ENCODE measurements at places on chromosomes 5 and 9.

DNA sequence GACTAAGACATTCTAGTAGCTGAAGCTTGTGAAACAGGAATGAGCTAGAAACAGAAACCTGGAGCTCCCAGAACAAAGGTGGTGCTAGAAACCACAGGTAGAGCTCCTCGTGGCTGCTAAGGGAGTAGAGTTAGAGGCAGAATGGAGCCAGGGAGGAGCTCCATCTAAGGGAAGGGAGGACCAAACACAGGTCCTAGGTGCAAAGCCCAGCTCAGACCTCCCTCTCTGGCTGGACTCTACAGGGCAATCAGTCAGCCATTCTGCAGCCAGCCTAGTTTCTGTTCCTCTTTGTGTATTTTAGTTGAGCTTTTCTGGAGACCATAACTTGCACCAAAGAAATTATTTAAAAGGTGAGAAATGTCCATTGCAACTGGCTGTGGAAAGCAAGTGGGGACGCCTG lies 70.4 kb downstream of the CRB2 start:
- no peak for DNase-seq

- no peak for DNase-seq
Measured at GRCh38 chr9:82912645-82913044, 150.3 kb downstream of the RASEF start.

- no peak for DNase-seq
Measured at GRCh38 chr9:123696476-123696875, 233.4 kb downstream of the DENND1A start.

- DNase-seq = no peak
Measured at GRCh38 chr5:141914199-141914743, 9.4 kb upstream of the DELE1 start.

GRCh38 chr9:18143073-18143745 lies 330.7 kb upstream of the ADAMTSL1 start:
- DNase-seq = no peak

GRCh38 chr9:133645021-133645765 lies 9.0 kb downstream of the DBH start:
- no peak for DNase-seq

GRCh38 chr5:153480401-153480800 lies 10.1 kb upstream of the GRIA1 start:
- no peak for DNase-seq

DNA sequence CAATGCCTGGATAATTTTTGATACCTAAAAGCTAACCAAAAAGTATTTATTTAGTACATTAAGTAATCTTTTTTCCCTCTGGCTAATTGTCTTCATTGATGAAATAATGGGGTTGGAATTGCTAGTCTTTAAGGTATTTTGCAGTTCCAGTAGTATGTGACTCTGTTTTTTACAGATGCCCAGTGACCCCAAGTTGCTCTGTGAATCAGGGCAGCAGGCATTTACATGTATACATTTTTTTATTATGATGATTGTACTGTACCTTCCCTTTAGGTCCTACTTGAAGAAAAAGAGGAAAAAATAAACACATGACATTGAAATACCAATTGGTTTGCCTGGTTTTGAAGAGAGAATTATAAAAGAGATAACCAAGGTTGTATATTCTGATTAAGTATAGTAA lies 385.5 kb downstream of the ADGRV1 start:
- no peak for DNase-seq

- no peak for DNase-seq
Measured at GRCh38 chr9:101326501-101326900, 58.3 kb downstream of the BAAT start.

DNA sequence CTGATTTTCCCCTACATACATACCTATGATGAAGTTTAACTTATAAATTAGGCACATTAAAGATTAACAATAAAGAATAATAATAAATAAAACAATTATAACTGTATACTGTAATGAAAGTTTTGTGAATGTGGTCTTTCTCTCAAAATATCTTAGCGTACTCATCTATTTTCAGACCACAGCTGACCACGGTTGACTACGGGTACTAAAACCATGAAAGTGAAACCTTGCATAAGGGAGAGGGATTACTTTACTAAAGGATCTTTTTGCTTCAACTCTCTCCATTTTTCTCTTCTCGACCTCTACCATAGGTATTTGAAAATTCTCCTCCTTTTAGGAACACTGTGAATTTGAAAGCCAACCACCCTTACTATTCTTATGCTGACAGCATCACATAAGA lies 475.5 kb downstream of the CETN3 start:
- no peak for DNase-seq

GRCh38 chr5:98927989-98928872 lies 576 bp downstream of the CHD1 start:
- peak; percentile 26 for DNase-seq

DNA sequence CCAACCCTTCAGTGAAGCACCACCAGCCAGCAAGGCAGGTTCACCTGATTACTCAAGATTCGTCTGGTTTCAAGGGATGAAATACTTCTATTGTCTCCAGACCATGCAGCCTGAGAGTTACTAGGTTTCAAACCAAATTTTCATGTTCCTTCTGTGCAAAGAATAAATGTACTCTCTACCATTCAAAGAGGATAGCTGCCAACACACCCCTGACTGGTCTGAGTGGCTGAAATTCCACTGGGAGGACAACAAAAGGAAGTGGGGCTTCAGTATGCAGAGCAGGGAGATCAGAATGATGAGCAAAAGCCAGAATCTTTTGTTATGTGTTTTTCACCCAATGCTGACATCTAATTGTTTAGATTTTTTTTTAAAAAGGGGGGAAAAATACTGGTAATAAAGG lies 356.3 kb downstream of the BNC2 start:
- DNase-seq = no peak

GRCh38 chr9:26800322-26800721 lies 92.3 kb downstream of the CAAP1 start:
- no peak for DNase-seq

DNA sequence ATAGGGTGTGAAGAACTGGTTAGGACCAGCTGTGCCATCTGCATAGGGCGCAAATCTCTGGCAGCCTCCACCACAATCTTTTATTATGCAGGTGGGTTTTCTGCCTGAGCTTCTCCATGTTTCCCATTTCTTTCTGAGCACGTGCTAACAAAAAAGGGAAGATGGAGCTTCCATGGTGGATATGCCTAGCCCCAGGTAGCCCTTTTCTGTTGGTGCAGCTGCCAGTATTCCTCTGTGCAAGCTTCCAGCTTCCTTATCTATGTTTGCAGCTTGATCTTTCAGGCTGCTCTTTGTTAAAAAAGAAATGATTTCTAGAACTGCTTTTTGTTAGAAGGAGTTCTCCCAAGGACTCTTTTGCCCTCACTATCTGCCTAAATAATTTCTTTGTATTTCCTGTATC lies 95.0 kb upstream of the EPB41L4A start:
- DNase-seq = no peak

DNA sequence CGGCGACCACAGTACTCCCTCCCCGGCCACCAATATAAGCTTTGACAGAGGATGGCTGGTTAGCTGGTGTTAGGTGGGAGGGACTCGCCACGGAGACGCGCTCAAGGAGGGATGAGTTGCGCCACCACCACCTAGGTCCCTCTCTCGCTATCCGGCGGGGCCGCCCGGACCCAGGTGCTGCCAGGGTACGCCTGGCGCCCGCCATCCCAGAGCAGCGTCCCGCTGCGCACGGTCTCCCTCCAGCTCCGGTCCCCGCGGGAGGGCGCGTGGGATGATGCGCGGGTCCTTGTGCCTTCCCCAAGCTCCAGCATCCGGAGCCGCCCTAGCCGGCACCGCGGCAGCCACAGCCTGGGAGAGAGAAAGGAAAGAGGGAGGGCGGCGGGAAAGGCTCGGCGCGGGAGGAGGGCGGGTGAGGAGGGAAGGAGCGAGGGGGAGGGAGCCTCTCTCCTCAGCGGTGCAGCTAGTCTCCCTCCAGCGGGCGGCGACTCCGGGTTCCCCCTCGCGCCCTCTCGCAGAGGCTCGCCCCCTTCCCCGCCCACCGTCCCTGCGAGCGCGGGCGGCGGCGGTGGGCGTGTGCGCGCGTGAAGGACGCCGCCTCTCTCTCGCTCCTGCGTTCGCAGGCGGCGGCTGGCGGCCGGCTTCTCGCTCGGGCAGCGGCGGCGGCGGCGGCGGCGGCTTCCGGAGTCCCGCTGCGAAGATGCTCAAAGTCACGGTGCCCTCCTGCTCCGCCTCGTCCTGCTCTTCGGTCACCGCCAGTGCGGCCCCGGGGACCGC lies at the start of gene CAMK4:
TSS of gene CAMK4 (plus strand) at position 598 of the 774 bp plus-strand sequence. CDS start at position 698, 100 bp downstream.
- DNase-seq = peak; percentile 79

- DNase-seq = no peak
Measured at GRCh38 chr9:16303506-16303905, 567.0 kb downstream of the BNC2 start.

GRCh38 chr5:152532714-152533113 lies 127.6 kb upstream of the NMUR2 start:
- no peak for DNase-seq

- DNase-seq = no peak
Measured at GRCh38 chr9:124410321-124410913, 4.8 kb downstream of the PSMB7 start.

DNA sequence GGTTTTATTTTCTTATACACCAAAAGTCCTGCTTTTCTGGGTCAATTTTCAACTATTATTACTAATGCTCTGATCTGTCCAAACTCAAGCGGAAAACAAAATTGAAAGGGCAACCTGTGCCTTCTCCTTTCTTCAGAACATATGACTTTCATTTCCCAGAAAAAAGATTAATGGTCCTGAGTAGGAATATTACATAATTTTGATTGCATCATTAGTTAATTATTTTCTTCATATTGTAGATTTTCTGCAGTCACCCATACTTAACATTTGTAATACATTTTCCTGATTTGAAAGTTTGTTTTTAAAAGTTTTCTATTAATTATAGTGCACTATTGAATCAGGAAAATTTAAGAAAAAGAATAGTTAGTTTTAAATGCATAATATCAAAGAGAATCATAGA lies 1.7 kb upstream of the PCDHB8 start:
- no peak for DNase-seq

DNA sequence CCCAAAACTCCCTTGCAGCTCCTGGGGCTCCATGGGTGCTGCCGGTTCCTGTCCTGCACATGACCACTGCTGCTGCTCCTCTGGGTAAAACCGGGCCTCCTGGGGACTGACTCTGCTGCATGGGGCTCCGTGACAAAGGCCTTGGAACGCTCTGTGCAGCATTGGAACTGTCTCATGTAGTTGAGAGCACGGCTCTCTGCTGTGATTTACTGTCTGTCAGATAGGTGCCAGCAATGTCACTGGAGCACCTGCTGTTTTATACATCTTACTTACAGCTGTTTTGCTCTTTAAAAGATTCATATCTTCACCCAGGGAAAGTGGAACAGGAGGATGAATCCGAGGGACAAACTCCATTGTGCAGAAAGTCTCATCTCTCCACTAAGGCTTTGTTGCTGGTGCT lies 138.1 kb downstream of the YIPF5 start:
- no peak for DNase-seq

DNA sequence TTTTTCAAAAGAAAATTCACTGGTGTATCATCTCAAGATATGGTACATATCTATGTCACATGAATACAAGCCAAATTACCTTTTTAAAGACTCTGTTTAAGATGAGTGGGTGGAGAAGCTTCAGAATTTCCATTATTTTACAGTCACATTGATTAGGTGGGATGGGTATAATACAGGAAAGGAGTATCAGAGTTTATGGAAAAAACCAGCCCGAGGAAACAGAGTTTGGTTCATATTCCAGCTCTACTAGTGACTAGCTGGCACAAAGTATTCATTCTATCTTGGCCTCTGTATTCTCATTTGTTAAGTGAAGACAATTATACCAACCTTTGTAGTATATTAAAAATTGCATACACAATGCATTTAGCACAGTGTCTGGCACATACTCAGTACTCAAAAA lies 46.5 kb upstream of the CDK5RAP2 start:
- no peak for DNase-seq

- no peak for DNase-seq
Measured at GRCh38 chr5:10552183-10553143, 11.4 kb upstream of the ANKRD33B start.

DNA sequence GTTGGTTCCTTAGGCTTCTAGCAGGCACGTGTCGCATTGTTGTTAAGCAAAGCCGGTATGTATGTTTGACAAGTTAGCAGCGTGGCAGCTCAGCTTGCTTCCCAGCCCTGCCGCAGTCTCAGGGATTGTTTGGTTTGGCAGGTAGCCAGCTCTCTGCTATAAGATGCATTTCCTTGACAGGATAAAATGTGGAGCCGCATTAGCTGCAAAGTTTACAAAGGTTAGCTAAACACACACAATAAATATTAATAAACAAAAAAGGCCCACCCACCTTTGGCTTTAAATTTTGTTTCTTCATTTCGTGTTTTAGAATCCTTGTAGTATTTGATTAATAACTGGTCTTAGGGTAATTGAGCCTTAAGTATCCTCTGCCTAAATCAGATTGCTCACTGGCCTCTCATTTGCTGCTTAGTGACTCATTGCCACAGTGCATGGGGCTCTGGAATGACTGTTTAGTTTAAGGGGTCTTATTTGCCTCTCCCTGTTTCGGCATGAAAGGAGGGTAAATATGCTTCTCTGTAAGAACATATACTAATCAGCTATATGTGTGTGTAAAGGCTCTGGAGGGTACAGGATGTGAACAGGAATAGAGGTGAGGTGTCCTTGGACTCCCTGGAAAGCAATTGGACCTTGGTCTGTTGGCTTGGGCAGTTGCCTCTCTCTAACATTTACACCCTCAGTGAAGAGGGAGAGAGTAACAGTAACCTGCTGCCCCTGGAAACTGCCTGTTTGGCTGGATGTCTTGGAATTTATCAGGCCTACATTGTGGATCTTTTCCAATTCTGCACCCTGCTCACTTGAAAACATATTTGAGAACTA lies 122.0 kb downstream of the GDNF start:
- no peak for DNase-seq

- no peak for DNase-seq
Measured at GRCh38 chr5:72273547-72273946, 46.5 kb downstream of the MRPS27 start.

DNA sequence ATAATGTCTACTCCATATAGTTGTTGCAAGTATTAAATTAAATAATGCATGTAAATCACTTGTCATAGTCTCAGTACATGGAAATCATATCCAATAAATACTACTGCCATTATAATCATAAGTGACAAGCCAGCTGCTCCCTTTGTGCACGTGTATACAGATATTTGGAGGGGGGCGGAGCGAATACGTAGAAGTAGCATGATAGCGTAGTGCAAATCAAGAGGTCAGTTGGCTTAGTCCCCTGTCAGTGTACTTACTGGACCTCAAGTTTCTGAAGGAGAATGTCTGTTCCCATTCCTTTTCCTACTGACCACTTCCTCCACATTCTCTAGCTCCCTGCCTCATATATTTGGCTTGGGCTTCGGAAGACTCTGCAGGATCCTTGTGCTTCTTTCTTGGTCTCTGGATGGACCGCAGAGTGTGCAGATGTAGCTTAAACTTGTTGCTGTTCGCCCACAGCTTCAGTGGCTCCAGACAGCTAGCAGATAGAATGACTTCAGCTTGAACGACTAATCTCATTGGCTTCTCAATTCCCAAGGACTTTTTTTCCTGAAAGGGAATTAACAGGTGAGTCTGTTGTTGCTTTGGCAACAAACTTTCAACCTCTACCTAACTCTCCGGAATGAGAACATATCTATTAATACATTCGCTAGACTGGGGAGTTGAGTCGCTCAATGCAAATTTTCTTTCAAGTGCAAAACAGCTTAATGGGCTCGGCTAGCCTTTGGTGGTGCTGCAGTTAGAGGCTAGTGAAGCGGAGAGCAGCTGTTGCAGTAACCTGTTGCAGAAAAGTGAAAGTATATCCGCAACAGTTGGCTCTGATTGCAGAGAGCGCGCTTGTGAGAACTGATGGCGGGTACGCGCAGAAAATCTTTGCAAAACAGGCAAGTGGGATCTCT lies at the start of gene PCDHB1:
TSS of gene PCDHB1 (plus strand) at position 753 of the 899 bp plus-strand sequence. CDS start at position 850, 97 bp downstream.
- DNase-seq = no peak

- no peak for DNase-seq
Measured at GRCh38 chr5:145825751-145826180, 9.4 kb downstream of the PRELID2 start.

GRCh38 chr5:32331217-32331934 lies 18.6 kb upstream of the MTMR12 start:
- DNase-seq = no peak
